AG04449 (cell line): ENCODE measurements at places on chromosomes 4 and X.

DNA sequence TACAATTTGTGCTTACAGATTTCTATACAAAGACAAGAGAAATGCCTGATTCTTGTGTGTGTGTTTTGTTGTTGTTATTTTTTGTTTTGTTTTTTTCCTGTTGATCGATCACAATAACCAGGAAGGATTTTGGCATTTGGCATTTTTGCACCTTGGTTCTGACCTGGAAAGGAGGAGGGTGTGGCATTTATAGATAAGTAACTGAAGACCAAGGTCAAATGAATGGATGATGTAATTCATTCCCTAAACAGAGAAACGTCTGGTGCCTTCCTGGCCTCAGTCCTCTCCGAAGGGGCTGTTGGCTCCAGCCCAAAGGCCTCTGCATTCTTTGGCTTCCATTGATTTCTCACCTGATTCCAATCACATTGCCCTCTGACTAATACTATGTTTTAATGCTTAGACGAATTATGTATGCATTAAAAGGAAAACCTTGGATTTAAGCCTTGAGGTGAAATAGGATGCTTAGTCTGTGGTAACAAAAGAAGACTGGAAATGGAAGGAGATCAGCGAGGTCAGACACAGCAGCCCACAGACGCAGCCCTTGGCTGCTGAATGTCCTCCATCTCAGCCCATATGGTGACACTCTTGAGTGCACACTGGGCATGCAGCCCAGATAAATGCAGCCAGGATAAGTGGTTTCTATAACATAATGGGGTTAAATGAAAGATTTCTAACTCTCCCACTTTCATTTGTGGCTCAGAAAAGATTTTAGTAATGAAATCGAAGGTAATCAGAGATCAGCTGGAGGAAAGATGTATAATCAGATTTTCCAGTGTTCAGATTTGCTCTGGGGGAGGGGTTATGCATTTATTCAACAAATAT is 60.5 kb upstream of the TRIM2 start:
- no peak for DNase-seq

GRCh38 chrX:101642093-101642492 is 17.6 kb downstream of the ARMCX2 start:
- no peak for DNase-seq

GRCh38 chr4:21593671-21594001 is 354.9 kb downstream of the KCNIP4 start:
- DNase-seq = no peak

DNA sequence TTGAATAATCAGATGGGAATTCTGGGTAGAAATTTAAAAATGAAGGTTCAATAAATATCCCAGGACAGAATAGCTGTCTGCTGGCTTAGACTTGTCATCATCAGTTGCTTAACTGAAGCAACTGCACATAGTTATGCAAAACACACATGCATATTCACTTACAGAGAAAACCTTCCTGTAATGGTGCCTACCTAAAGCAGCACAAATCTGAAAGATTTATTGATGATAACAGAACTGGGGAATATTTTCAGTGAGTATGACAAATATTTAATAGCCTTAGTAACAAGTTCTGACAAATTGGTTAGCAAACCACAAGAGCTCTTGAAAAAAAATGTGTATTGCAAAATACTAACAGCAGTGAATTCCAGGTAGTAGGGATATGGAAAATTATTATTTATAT is 606.8 kb upstream of the BOD1L1 start:
- no peak for DNase-seq

DNA sequence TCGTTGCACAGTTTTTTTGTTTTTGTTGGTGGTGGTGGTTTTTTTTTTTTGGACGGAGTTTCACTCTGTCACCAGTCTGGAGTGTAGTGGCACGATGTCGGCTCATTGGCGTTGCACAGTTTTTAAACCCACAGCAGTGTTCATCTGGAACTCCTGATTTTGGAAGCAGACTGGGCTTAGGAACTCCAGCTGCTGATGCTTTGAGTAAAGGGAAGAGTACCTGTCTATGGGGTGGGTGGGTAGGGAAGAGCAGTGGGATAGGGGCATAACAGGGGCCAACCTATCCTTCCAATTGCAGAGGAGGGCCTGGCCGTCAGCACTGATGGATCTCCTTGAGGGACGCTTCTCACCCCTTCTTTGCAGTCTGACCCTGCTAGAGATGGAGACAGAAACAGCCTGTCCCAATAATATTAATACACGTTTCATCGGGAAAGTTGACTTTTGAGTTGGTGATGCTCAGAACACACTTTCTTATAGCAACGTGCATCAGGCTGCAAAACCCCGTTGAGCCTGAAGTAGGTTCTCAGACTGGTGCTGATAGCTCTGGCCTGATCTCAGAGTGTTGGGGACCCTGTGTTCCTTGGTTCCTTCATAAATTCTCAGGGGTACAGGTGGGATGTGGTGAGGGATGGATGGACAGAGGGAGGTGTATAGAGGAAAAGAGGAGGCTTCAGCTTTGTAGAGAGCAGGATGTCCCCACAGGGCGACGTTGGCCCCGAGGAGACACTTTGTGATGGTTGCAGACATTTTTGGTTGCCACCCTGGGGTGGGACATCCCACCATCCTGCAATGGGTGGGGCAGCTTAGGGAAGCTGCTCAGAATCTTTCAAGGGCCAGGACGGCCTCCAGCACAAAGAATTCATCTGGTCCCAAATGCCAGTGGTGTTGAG is 2.3 kb downstream of the CD99 start:
- no peak for DNase-seq

- peak; percentile 3 for DNase-seq
These were observed 95.1 kb downstream of the USP9X start for GRCh38 chrX:41180194-41180908.

GRCh38 chr4:150366487-150366999 is 215.4 kb upstream of the MAB21L2 start:
- no peak for DNase-seq

GRCh38 chrX:113741744-113742143 is 842.1 kb upstream of the HTR2C start:
- DNase-seq = no peak

DNA sequence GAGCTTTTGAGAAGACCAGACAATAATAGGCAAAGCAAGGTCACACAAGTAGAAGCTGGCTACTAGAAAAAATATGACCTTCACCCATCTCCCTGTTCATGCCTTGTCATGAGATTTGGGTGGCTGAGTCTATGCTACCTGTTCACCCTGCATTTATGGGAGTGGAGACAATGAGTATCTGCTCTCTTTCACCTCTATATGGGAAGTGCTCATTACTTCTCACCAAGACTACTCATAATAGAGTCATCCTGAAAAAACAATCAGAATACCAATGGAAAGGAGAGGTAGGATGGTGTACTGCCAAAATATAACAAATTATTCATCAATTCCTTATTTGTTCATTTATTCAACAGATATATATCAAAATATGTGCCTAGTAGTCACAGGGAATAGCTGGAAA is 921.8 kb upstream of the INTU start:
- DNase-seq = no peak

DNA sequence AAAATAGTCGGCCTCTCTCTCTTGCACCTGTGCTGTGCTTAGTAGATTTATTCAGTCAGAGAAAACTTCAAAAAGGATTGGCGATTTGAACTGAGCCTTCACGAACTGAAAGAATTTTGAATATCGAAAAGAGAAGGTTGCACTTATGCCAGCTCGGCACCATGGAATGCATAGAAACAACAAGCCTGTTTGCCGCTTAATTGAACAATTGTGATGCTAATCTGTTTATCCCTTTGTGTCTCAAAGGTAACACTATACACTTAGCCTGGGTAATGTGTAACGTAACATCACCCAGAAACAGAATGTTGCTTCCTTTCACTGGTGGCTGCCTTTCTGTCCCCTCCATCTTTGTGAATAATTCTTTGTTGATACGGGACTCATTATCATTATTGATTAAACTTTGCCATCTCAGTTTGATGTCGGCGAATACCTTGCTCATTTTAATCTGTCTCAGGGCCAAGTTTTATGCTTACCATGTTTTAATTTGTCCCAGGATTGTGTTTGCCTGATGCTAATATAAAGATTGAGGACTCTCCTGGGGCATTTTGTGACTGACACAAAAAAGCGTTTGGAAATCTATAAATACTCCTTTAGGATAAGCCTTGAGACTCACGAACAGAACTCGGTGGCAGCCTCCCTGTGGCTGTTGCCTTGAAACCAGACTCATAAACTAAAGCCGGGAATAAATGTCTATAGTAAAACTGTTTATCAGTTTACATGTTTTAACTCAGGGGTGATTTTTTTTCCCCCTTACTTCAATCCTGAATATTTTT is 400.5 kb downstream of the RAPGEF2 start:
- no peak for DNase-seq

- DNase-seq = no peak
These were observed 1.6 kb downstream of the APBB2 start for GRCh38 chr4:41212616-41213203.

DNA sequence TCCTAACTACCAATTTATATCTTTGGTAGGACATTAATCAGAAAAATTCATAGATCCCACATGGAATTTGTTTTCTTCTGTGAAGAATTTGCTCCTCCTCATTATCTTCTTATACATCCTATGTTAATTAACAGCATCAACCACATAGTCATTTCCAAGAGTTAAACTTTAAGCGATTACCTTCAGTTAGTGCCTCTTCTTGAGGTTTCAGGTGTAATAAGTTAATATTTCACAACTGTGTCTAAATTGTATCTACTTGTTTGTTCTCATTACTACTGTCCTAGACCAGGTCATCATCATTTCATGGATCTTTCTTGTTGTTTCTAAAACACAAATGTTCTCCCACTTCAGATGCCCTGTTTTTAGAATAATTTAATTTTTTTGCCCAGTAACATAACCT is 457.9 kb downstream of the FAT4 start:
- DNase-seq = no peak
